PC-9 (cell line): ENCODE measurements at places on chromosomes 12 and 14.
A peak's percentile ranks its signal among the peaks of the same experiment; 100 is the strongest.

DNA sequence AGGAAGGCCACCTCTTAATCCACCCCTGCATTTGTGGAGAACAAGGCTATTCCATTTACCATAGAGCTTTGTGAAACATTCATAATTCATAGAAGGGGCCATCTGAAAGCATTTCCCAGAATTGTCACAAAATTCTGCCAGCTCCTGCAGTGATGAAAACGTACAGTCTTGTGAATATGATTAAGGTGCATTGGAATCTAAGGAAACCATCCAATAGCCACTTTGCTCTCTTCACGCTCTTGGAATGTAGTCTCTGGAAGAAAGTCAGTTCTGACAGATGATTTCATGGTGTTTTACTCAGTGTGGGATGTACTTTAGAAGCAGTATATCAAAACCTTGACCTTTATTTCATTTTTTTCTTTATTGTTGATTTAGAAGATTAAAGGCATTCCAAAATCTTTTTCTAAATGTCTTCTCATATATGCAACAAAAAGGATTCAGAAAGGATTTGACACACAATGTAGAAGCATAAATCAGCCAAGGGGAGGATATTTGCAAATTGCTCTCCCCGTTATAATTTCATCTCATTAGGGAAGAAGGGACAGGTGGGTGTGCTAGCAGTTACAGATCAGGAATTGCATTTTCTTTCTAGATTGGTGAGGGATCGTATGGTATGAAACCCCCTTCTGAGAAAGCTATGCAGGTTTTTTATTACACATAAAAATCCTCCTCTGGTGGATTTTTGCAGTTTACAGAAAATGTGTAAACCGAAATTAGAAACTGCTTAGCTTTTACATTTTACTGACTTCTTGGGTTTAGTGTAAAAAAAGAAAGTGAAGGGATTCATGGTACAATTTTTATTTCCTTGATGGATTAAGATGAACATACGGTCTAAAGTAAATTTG is 390.2 kb downstream of the LRIG3 start:
- DNase-seq = no peak

- DNase-seq = no peak
Observed at GRCh38 chr12:65308601-65309071, 30.2 kb downstream of the MSRB3 start.

DNA sequence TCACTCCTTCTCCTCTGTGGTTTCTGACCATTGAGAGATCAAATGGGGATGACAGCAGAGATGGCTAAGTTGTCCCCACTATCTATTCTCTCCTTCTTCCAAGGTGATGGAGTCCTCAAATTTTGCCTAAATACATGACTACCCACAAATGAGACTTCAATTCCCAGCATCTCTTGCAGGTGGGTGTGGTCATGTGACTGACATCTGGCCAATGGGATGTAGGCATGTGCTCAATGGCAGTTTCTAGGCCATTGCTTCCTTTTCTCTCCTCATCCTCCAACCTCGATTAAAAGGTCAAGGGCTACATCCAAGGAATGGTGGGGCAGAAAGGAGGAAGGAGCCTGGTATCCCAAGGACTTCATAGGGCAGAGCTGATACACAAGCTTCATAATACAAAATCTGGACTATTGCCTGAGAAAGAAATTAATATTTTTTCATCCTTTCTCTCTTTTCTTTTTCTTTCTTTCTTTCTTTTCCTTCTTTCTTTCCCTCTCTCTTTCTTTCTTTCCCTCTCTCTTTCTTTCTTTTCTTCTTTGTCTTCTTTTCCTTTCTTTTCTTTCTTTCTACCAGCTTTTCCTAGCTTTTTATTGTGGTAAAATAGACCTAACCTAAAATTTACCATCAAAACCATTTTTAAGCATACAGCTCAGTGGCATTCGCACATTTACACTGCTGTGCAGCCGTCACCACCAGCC is 100.9 kb upstream of the PRB2 start:
- DNase-seq = no peak

GRCh38 chr14:98766818-98767217 is 505.2 kb downstream of the BCL11B start:
- DNase-seq = no peak

DNA sequence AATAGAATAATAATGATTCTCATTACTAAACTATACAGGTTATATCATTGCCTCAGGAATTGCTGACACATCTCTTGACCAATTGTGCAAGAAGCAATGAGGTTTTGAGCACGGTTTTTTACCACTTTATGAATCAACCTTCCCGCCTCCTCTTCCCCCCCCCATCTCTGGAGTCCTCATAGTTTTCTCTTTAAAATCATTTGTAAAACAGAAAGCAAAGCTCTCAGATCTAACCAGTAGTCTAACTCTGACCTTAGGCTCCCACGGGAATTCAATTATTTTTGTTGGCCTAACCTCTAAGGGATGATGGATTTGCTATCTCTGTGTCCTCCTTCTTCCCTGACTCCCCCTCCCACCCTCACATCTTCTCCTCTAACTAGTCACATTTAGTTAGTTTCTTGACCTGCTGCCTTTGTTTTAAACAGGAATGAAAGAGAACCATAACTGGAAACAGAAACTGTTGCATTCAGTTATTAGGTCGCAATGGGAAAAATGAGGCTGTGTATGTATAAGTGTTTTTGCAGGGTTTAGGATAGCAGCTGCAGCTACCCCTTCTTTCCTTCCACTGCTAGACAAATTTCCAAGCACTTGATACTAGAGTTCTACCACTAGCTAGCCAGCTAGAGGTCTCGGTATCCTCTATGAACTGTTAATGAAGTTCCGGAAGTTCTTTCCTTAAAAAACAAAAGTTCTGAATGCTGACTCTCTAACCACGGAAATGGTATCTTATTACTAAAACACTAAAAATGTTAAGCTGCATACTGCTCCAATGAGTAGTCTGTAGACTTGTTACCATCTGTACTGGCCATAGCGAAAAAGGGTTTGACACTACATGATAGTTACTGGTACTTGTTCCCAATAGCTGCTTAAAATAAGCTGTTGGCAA is 65.4 kb downstream of the TAOK3 start:
- peak; percentile 90 for DNase-seq

GRCh38 chr14:102827716-102828115 is 50.5 kb downstream of the TRAF3 start:
- DNase-seq = no peak

DNA sequence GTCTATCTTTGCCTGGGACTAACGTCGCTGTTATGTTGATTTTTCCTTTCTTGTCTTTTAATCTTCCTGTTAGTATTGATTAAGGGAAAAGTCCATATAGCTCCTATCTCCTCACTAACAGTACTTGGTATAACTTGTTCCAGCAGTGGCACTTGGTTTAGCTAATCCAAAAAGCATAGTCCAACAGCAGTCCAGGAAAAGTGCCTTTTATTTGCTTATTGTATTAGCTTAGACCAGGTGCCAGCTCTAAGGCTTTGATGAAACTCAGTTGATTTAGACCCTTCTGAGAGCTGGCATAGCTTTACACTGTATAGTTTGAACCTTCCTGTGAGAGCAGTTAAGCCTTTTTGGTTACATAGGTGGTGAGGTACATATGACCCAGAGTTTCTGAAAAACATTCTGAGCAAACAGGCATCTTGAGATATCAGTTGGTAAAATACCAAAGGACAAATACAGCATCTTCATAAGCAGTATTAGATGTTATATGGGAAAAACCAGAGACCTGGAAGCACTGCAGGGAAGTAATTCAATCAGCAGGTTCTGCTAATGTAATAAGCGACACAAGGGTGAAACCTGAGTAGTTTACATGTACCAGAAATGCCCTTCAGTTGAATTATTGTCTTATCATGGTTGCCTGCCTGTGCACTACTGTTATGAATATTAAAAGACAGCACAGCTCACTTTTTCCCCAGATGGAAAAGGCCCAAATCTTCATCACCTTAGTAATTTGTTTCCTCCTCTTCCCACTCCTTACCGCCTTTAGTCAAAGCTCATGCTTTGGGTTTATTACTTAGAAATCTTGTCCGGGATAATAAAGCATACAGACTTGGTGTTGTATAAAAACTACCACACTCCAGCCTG is 13.0 kb downstream of the PELI2 start:
- DNase-seq = no peak

GRCh38 chr12:109762071-109762672 is 48.5 kb downstream of the FAM222A start:
- no peak for DNase-seq

GRCh38 chr14:50590464-50590863 is 30.5 kb downstream of the ATL1 start:
- DNase-seq = no peak

GRCh38 chr12:31323391-31324115 is 2.4 kb downstream of the SINHCAF start:
- no peak for DNase-seq

GRCh38 chr12:132056320-132056719 is 87.8 kb downstream of the DDX51 start:
- DNase-seq = no peak

DNA sequence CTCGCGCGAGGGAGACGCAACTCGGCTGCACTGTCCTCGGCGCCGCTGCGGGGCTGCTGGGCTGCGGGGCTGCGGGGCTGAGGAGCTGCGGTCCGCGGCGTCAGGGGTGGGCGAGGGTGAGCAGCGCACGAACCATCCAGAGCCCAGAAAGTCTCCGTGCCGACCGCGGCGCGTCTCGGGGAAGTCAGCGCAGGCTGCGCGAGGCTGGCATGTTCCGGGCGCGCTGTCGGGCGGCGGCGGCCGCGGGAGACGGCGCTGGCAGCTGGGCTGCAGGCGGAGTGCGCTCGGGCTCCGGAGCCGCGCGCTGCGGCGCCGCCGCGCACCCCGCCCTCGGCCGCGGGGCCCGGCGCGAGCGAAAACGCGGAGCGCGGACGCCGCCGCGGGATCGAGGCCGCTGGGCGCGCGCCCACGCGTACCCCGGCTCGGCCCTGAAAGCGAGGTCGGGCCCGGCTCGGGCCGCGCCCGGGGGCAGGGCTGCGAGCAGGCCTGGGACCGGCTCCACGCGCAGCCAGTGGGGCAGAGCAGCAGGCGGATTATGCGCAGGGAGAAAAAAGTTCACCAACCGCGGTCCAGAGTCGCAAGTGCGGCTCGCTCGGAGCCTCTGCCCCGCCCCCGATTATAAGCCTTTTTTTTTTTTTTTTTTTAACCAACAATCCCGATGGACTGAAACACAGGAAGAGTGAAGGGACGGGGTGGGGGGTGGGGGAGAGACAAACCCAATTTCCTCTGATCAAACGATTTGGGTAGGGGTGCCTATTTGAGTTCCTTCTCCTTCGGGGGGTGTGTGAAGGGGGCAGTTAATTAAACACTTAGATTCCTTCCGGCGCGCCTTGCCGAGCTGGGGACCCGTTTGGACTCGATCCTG is at the start of gene PRICKLE1:
TSS of gene PRICKLE1 (minus strand) at position 282 of the 865 bp plus-strand sequence. CDS start 117,230 bp downstream, outside the sequence.
- peak; percentile 56 for DNase-seq

DNA sequence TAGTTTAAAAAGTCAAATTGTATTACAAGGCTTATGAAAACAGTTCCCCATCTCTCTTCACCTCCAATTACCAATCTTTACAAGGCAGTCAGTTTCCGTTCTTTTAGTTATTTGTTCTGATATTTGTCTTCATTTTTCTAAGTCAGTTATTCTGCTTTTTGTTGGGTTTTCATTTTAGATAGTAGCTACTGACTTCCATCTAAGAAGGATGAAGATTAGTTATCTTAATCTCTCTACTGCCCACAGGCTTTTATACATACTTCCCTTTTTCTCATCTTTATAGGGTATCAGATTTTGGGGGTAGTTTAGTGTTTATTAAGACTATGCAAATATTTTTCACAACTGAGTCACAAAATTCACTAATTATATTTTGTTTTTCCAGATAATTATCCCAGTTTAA is 38.4 kb downstream of the FRS2 start:
- no peak for DNase-seq

GRCh38 chr14:46250113-46250703 is 401.4 kb downstream of the RPL10L start:
- no peak for DNase-seq

DNA sequence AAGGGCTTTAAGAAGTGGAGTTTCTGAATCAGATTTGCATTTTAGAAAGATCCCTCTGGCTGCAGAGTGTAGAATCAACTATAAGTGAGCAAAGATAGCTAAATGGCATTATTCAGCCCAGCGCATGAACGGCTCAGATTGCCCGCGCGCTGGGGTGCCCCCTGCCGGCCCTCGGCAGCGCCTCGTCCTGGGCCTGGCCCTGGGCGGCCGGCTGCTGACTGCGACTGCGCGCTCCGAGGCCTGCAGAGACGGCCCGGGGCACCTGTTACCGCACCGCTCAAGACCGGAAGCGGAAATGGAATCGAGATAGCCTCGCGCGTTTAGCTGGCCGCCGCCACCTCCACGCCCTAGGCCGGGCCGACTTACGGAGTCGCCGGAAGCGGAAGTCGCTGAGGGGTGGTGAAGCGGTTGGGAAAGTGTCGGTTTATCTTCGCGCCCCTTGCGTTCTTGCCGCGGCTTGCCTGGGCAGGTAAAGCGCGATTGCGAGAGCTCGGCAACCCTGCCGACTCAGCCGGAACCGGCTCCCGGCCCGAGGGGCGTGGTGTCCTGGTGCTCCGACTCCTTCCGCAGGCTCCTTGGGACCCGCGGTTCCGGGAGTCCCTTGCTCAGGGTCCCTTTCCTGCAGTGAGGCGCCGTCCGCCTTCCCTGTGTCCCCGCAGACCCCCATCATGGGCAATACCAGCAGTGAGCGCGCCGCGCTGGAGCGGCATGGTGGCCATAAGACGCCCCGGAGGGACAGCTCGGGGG is at the start of gene PRKAB1:
TSS of gene PRKAB1 (plus strand) at position 557 of the 747 bp plus-strand sequence. CDS start at position 669, 112 bp downstream.
- peak; percentile 97 for DNase-seq

GRCh38 chr12:68951652-68952051 is 18.7 kb upstream of the CPM start:
- no peak for DNase-seq

- no peak for DNase-seq
Observed at GRCh38 chr12:115051378-115051777, 367.4 kb upstream of the TBX3 start.
